ENCODE measurements at places on chromosomes 2 and 18. TPM values are rescaled to one million over a fixed set of nuclear protein-coding genes. Genes with fewer than 3 reads are reported as not detected.

The FER1L5 gene
- not detected for total RNA-seq

The ASXL3 gene
- 0.96 TPM for total RNA-seq

The GKN1 gene
- not detected for total RNA-seq

DNA sequence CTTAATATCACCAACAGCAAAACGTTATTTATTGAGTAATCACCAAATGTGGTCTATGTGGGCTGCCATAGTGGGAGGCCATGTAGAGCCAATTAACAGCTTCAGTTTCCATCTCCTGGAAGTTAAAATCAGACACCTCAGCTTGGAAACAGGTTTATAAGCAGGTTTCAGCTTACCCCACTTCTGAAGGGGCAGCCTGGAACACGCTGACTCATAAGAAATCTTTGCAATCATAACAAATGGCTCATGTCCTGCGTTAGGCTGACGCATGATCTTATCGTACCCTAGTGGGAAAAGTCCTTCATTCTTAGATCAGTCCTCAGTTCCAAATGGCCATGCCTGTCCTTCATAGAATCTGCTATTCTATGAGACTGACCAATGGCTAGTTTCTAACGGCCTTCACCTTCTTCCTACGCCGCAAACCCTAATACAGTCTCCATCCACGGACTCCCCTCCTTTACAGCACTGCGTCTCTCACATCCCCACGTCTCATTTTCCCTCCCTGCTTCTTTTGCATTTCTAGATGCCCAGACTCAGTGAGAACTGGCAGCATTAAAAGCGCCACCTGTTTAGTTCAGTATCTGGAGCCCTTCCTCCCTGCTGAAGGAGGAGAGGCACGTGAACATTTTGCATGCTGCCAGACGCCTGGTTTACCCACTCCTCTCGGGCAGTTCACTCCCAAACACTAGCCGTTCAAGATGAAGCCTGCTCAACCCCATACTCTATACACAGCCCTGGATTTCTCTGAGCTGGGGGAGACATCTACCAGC lies 24.2 kb upstream of the BZW1 start:
- DNase-seq, result no peak
